Upper lobe of right lung (tissue), 1 donor: ENCODE measurements at places on chromosomes 4 and X.
A peak's percentile ranks its signal among the peaks of the same experiment; 100 is the strongest.

DNA sequence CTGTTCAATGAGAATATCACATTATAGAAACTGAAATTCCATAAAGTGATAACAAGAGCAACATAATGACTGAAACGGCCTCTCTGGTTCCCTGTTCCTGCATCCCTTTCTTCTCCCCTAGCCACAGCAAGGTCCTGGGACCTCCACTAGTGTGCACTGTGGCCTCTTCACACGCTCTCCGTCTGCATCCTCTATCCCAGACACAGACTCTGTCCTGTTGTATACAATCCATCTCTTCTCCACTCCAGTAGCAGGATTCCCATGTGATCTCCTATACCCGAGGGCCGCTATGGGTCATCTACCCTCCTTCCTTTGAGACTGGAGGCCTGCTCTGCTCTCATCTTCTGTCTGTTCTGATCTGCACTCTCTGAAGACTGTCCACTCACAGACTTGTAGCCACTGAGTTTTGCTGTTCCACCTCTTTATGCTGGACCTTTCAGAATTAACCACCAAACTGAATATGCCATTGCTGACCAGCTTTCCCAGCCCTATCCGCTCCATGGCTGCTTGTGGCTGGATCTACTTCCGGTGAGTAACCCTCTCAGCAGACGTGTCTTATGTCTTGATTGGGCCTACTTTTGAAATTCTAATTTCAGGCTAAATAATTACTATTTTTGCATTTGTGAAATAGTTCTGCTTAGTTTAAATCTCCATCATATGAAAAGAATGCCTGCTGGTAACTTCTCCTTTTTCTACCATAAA lies 105.1 kb upstream of the NAP1L5 start:
- no peaks in the 10 kb centered on the region for H3K27me3 ChIP-seq
- H3K27ac ChIP-seq = no peak overlapping the region
- H3K4me1 ChIP-seq = peaks cover 26% of the 10 kb centered on the region
- DNase-seq = no peak
- no peaks in the 10 kb centered on the region for H3K36me3 ChIP-seq

- H3K4me1 ChIP-seq = no peaks in the 10 kb centered on the region
- DNase-seq = no peak
- no peaks in the 10 kb centered on the region for H3K36me3 ChIP-seq
- no peak overlapping the region for H3K4me3 ChIP-seq
Observed at GRCh38 chrX:105527759-105528158, 294.6 kb upstream of the NRK start.

GRCh38 chr4:81562093-81562492 lies 90.4 kb upstream of the RASGEF1B start:
- no peak overlapping the region for H3K4me3 ChIP-seq
- H3K27ac ChIP-seq = no peak overlapping the region
- no peaks in the 10 kb centered on the region for H3K36me3 ChIP-seq
- no peaks in the 10 kb centered on the region for H3K27me3 ChIP-seq
- H3K4me1 ChIP-seq = peaks cover 22% of the 10 kb centered on the region

- no peaks in the 10 kb centered on the region for H3K27me3 ChIP-seq
- H3K27ac ChIP-seq = no peak overlapping the region
- DNase-seq = no peak
- no peak overlapping the region for H3K4me3 ChIP-seq
Observed at GRCh38 chrX:21934414-21934813, 6.1 kb upstream of the SMS start.

DNA sequence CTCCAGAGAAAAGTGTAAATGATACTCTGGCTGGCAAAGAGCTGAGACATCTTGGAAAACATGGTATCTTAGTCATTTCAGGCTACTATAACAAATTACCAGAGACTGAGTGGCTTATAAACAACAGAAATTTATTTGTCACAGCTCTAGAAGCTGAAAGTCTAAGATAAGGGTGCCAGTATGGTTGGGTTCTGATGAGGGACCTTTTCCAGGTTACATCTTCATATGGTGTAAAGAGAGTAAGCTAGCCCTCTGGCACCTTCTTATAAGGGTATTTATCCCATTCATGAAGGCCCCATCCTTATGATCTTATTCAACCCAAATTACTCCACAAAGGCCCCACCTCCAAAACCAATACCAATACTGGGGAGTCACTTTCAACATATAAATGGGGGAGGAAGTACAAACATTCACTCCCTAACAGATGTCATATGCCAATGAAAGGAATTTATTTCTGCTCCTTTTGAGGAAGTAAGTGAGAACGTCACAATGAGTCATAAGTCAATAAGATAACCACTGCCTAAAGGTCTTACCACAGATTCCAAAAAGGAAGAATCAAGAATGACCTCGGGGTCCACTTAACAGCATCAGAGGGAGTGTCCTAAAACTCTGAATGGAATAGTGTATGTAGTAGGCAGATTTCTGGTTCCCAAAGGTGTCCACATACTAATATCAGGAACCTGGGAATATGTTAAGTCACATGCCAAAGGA lies 246.6 kb downstream of the OPHN1 start:
- H3K4me1 ChIP-seq = no peaks in the 10 kb centered on the region
- no peaks in the 10 kb centered on the region for H3K27me3 ChIP-seq
- DNase-seq = no peak
- no peak overlapping the region for H3K4me3 ChIP-seq
- H3K36me3 ChIP-seq = no peaks in the 10 kb centered on the region

DNA sequence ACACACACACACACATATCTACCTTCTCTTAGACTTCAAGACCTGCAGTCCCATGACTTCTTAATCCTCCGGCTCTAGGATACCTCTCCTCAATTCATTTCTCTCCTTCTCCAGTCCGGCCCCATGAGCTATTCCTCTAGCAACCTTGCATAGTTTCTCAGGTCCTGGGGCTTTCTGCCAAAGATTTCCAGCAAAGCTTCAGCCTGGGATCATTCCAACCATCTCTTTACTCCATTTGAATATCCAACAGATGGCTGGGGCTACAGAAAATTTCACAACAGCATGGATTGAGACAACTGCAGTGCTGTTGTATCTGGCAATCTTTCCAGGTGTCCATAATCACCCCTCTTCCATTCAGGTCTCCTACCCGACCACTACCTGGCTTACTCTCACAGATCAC lies 184.1 kb downstream of the DCHS2 start:
- no peaks in the 10 kb centered on the region for H3K27me3 ChIP-seq
- no peaks in the 10 kb centered on the region for H3K36me3 ChIP-seq
- H3K4me1 ChIP-seq = no peaks in the 10 kb centered on the region
- no peak for DNase-seq
- H3K4me3 ChIP-seq = no peak overlapping the region

DNA sequence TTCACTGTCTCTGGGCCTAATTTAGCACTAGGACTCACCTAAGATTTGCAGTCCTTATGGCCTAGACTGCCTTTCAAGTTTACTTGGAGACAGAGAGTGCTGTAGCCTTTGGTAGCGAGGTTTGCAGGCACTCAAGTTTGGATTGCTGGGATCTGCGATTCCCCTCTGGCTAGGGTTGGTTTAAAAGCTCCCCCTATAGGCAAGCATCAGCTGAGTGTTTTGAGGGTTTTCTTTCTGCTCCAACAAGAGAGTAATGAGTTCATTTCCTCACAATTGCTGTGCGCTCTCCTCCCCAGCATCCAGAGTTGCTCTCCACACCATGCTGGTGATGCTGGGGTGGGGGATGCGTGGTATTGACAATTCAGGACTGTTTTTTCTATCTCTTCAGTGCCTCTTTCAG lies 206.9 kb downstream of the GLUD2 start:
- no peak overlapping the region for H3K4me3 ChIP-seq
- H3K27me3 ChIP-seq = no peaks in the 10 kb centered on the region
- DNase-seq = no peak

DNA sequence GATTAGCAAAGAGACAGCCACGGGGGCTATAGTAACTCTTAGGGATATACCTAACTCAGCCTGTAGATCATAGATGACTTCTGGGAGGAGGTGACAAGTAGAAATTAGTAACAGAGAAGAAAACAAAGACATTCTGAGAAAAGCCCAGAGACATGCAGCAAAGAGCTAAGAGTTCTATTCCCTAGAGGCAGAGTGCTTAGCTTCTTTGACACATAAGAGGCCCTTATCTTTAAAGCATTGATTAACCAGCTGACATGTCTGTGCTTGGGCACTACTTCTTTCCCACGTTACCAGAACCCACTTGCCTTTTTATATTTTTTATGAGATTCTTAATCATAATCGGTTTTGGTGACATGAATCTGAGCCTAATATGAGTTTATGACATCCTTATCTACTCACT lies 179.5 kb downstream of the GABRB1 start:
- no peaks in the 10 kb centered on the region for H3K27me3 ChIP-seq
- H3K27ac ChIP-seq = no peak overlapping the region
- no peaks in the 10 kb centered on the region for H3K4me1 ChIP-seq
- no peak overlapping the region for H3K4me3 ChIP-seq
- H3K36me3 ChIP-seq = no peaks in the 10 kb centered on the region
- no peak for DNase-seq

DNA sequence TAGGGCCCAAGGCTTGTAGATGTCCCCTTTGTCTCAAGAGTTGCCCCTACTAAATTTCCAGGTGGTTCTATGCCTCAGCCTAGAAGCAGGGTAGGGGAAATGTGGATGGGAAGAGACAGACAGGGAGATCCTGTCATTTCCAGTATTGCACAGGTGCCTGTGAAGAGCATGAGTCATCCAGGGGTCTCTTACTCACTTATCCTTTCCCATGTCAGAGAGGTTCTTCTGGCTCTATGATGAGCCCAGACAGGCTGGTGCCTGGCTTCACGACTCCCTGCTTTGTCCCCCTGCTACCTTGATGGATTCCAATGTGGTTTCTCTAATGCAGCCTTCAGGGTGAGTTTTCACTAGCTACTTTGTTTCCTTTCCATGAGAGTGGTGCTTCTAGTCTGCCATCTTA lies 35.2 kb upstream of the DDX60 start:
- H3K27me3 ChIP-seq = no peaks in the 10 kb centered on the region
- peaks cover 10% of the 10 kb centered on the region for H3K36me3 ChIP-seq
- H3K4me1 ChIP-seq = no peaks in the 10 kb centered on the region
- H3K4me3 ChIP-seq = no peak overlapping the region
- no peak for DNase-seq

- H3K36me3 ChIP-seq = no peaks in the 10 kb centered on the region
- no peak for DNase-seq
- H3K27ac ChIP-seq = no peak overlapping the region
Observed at GRCh38 chrX:153521034-153521433, 3.6 kb downstream of the ATP2B3 start.

DNA sequence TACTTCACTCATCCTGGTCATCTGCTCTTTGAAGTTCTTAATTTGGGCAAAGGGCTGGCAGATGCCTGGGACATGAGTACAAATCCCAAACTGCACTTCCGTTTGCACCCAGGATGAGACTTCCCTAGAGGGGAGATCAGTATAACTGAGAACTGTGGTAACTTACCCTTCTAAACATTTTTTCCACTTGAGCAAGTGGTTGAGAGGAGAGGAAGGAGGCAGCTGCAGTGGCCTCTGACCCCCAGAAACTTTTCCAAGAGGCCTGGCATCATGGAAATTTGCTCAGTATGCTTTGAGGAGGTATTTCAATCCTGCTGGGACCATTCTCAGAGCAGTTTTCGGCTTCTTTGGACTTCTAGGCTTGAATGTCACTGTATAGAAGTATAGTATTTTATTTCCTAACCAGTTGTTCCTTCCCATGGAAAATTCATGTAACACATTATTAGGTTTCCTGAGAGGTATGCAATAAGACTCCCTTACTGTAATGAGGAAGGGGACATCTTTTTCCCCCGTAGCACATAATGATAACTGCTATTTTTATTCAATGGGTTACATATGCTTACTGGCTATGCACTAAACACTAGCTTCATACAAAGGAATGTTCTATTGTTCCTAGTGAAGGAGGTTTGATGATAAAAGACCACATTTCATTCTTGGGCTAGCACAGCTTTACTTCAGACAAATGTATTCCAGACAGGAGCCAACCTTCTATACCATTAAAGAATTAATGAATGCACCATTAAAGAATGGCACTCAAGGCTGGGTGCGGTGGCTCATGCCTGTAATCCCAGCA lies 129.3 kb downstream of the SHROOM3 start:
- H3K27me3 ChIP-seq = no peaks in the 10 kb centered on the region
- no peak overlapping the region for H3K4me3 ChIP-seq
- H3K4me1 ChIP-seq = no peaks in the 10 kb centered on the region
- DNase-seq = no peak

DNA sequence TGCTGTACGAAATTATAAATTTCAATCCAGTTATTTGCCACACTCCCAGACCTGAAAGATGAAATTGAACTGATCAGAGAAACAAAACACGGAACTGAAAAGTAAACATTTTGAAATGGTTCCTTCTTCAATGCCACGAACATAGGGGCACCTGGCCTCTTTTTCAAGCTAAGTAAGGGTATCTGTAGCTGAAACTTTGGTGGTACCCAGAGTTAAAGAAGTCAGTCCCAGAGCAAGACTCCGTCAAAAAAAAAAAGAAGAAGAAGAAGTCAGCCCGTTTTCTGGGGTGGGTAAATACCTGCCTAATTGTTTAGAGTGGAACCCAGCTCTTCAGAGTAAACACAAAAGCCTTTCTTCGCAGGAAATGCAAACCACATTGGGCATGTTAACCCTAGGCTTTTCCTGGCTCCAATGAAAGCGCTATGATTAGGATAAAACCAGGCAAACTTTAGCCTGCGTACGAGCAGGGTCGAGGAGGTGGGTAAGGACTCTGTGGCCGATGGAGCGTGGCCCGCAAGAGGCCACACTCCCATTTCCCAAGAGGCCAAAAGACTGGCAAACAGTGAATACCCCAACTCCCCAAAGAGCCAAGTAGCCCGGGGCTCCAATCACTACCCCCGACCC lies 1.3 kb downstream of the ANTXR2 start:
- peaks cover 28% of the 10 kb centered on the region for H3K4me1 ChIP-seq
- peak overlapping the region; percentile 70 for H3K4me3 ChIP-seq
- peaks cover 18% of the 10 kb centered on the region for H3K36me3 ChIP-seq
- peak overlapping the region; percentile 94 for H3K27ac ChIP-seq
- H3K27me3 ChIP-seq = no peaks in the 10 kb centered on the region
